ENCODE measurements at places on chromosomes 6 and 20.
A peak's percentile ranks its signal among the peaks of the same experiment; 100 is the strongest.

GRCh38 chr6:63635215-63635587 is 401 bp upstream of the PHF3 start:
- no peak for DNase-seq

DNA sequence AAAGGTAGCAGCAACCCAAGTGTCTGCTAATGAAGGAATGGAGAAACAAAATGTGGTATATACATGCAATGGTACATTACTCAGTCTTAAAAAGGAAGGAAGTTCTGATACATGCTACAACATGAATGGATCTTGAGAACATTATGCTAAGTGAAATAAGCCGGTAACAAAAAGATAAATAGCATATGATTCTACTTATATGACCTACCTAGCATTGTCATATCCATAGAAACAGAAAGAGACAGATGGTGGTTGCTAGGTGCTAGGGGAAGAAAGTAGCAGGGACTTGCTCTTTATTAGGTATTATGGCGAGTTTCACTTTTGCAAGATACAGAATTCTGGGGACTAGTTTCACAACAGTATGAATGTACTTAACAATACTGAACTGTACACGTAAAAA is 46.6 kb downstream of the UBR2 start:
- no peak for DNase-seq

DNA sequence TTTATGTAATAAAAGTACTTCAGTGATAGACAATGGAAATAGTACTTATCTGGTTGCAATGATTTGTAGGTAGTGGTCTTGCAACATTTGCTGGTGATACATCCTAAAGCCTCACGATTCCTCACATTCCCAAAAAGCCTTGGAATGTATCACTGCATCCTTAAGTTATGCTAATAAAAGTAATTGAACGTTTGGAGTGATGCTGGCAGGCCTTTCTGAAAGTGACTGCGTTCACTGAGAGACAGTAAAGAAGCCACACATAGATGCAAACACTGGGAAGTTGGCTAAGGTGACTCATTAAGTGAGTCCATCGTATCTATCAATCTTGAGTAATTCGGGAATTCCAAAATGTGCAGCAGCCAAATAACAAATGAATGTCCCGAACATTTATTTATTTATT is 444.1 kb upstream of the SOX4 start:
- DNase-seq: no peak

- peak; percentile 58 for DNase-seq
Observed at GRCh38 chr20:47205577-47206123, 150.8 kb downstream of the ZMYND8 start.

- no peak for DNase-seq
Observed at GRCh38 chr20:4441191-4441590, 280.5 kb upstream of the PRND start.

GRCh38 chr6:11480541-11480940 is 57.0 kb upstream of the TMEM170B start:
- DNase-seq: no peak

- DNase-seq: peak; percentile 67
Observed at GRCh38 chr6:1436334-1437306, 47.2 kb downstream of the FOXF2 start.

GRCh38 chr6:32131439-32131948 is 1.4 kb upstream of the FKBPL start:
- no peak for DNase-seq

DNA sequence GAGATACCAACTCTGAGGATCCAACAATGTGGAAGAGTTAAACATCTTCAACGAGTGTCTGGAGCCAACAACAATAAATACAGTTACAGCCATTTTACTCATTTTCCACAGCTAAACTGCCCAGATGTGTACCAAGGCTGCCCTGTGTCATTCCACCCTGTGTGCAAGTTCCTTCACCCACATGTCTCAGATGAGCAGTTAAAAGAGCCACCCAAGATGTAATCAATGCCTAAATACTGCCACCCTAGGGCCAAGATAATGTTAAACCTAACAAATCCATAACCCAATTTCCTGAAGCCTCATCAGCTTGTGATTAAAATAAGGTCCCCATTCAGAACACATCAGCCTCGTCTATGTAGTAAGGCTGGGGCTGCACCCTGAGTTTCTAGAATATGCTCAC is 59.9 kb downstream of the GMDS start:
- DNase-seq: no peak

DNA sequence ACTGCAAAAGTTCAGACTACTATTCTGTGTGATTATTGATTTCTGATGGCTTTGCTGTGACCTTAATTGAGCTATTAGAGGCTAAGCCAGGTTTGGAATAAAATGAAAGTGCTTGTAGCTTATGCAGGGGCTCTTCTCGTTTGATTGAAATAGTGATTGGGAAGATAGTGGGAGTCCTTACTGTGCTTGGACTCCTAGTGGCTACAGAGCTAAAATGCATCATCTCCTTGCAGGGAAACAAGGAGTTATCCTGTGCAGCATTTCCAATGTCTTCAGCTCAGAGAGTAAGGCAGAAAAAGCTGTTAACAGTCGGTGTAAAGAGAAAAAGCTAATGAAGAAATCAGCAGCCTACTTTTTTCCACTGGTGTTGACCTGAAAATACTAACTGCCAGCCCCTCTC is 173.5 kb downstream of the SLC35F1 start:
- no peak for DNase-seq

- no peak for DNase-seq
Observed at GRCh38 chr6:24982231-24982630, 46.5 kb upstream of the RIPOR2 start.

- no peak for DNase-seq
Observed at GRCh38 chr6:15405129-15406068, 159.5 kb downstream of the JARID2 start.

GRCh38 chr6:156859686-156860085 is 82.5 kb downstream of the ARID1B start:
- no peak for DNase-seq

DNA sequence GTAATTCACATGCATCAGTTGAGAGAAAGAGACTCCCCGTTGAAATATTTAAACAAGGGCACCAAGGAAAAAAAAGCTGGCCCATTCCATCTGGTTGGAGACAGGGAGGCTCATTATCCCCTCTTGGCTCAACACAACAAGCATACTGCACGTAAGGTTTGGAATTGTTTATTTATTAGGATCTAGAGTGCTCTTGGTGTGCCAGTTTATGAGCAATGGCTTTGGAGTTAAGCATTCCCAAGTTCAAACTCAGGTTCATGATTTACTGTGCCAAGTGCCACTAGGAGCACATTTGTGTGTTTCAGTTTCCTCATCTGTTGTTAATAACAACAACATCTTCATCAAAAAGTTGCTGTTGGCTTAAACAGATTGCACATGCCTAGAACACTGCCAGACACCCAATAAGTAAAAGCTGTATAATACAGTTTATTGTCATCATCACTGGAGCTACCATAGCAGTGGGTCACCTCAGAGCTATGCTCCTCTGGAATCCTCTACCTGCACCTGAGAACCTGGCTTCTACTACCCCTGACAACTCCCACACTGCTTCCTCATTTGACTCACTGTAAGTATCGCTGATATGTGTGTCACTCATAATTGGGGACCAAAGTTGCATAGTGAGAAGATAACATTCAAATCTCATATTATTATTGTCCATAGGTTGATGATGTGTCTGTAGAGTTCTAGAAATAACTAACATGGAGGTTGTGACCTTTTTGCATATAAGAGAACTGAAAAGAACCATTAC is 5.4 kb downstream of the SLC17A3 start:
- DNase-seq: no peak

DNA sequence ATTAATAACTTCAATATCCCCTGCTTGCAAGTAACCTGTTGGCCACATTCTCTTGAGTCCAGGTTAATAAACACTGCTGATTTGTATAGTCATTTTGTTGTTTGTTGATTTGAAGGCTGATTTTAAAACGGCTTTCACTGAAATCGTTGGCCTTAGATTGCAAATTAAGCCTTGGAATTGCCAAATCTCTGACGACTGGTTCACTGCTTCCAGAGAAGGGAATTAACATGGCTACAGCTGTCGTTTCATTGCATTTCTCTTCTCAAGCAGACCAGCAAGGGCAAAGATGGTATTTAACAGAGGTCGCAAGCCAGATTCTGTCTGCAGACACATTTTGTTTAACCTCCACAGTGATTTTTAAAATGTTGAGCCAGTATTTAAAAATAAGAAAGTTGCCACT is 470.9 kb downstream of the TFAP2A start:
- no peak for DNase-seq

Data from ACHN (cell line).